ENCODE measurements at places on chromosomes 2 and 18. TPM values are rescaled to one million over a fixed set of nuclear protein-coding genes. Genes with fewer than 3 reads are reported as not detected.

POMC gene
- 15.2 TPM for polyA plus RNA-seq

SLC4A3 gene
- polyA plus RNA-seq, result not detected

LIMS4 gene
- polyA plus RNA-seq, result 0.65 TPM

- DNase-seq, result no peak
Observed at GRCh38 chr2:129731907-129732629, 247.4 kb upstream of the RAB6C start.

- DNase-seq, result no peak
Observed at GRCh38 chr18:58350526-58350925, 278.4 kb downstream of the ALPK2 start.

- no peak for DNase-seq
Observed at GRCh38 chr2:88159481-88159880, 10.7 kb upstream of the THNSL2 start.

GRCh38 chr2:64114063-64114911, 29.9 kb downstream of the PELI1 start:
- no peak for DNase-seq

GRCh38 chr2:105576440-105577241, 168.1 kb upstream of the NCK2 start:
- DNase-seq, result peak; percentile 62
